Hematopoietic multipotent progenitor cell (in vitro differentiated cells): ENCODE measurements at places on chromosomes 2 and 18.
A peak's percentile ranks its signal among the peaks of the same experiment; 100 is the strongest.

- no peak for DNase-seq
These were observed 10.1 kb upstream of the CCDC138 start for GRCh38 chr2:108776475-108776874.

DNA sequence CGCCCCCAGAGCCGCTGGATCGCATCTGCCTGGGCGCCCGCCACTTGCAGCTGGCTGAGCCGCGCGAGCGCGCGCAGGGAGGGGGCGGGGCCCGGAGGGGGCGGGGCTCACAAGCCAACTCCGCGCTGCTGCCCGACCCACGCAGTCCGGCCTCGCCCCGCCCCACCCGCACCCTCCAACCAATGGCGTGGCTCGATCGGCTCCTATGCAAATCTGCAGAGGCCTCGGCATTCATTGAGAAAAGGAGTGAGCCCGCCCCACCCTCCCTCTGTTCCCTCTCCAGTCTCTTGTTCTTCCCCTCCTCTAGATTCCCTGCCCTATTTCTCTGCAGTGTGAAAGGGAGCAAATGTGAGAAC is at the start of gene ALK:
Gene ALK, minus strand, starts transcription at position 27 of the 356 bp plus-strand sequence. CDS start 927 bp downstream, outside the sequence.
- DNase-seq = peak; percentile 90

- no peak for DNase-seq
These were observed 62.8 kb downstream of the LDLRAD4 start for GRCh38 chr18:13281406-13281805.

DNA sequence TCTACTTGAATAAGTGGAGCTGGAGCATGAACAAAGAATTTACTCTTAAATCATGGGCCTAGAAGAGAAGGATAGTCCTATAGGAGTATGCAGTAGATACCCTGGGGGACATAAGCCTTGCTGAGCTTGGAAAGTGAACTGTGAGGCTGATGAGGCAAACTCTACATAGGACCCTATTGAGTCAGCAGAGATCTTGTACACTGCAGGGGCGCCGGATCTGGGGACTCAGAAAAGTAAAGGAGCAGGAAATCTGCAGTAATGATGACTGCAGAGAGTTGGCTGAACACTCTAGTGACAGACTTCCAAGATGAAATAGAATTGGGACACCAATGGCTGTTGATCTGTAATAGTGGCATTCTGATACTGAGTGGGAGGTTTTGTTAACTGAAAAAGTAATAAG is 543.7 kb downstream of the XIRP2 start:
- DNase-seq = no peak

- DNase-seq = no peak
These were observed 60.2 kb upstream of the CAVIN2 start for GRCh38 chr2:191907091-191907490.
